ENCODE measurements at places on chromosomes 7 and 10.

DNA sequence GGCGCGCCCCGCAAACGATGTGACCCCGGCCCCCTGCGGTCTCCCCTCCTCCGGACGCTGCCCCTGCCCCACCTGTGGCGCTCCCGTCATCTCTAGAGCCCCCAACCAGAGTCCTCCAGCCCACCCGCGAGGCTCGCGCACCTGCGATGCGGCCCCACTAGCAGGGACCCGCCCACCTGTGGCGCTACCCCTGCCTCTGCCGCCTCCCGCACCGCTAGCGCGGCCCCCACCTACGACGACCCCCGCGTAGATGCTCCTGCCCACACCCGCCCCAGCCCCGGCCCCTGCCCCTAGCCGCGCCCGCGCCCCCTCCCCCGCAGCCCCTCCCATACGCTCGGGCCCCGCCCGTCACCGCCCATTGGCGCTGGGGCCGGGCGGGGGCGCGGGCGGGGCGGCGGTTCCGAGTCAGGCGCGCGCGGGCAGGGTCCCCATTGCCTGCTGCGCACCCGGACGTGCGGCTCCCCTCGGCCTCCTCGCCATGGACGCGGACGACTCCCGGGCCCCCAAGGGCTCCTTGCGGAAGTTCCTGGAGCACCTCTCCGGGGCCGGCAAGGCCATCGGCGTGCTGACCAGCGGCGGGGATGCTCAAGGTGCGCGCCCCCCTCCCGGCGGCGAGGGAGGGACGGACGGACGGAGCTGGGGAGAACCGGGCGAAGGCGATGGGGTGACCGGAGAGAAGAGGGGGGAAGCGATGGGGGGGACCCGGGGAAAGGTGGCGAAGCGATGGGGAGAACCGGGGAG lies at the start of gene PFKP:
Gene PFKP (plus strand): TSS at position 431 of the 741 bp plus-strand sequence. CDS start 48 bp downstream, at position 479.
- no peak for DNase-seq

GRCh38 chr7:120547605-120548004 lies 274.6 kb downstream of the KCND2 start:
- DNase-seq, result no peak

DNA sequence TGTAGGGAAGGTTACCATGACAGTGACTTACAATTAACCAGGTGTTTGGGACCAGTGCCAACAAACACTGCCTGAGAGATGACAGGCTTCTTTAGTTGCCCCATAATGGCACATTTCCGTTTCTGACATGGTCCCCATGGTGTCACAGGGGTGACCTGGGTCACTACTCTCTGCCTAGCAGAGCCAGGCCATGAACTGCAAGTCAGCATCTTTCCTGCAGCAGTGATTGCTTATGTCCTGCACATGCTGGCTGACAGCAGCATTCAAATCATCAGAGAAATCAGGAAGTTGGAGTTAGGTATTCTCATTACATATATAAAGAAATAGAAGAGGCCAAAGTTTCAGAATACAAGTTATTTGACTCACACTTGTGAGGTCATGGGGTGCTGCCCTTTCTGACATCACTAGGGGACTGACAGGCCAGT lies 47.1 kb upstream of the ZNRF2 start:
- no peak for DNase-seq

DNA sequence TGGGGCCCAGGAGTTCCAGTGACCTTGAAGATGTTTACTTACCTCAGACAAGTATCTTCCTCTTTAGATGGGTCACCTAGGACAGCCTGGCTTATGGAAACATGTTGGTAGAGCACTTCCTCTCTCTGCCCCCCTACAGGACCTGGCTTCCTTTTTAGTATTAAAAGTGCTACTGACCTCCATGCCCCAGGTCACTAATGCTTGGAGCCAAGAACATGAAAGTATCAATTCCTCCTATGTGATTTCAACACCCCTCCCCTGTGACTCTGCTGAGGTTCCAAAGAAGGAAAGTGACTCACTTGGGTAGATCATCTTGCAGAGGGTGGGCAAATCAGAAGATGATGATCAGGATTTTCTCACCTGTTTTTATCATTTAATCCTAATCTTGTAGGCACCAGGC lies 125.3 kb upstream of the CCDC6 start:
- no peak for DNase-seq

DNA sequence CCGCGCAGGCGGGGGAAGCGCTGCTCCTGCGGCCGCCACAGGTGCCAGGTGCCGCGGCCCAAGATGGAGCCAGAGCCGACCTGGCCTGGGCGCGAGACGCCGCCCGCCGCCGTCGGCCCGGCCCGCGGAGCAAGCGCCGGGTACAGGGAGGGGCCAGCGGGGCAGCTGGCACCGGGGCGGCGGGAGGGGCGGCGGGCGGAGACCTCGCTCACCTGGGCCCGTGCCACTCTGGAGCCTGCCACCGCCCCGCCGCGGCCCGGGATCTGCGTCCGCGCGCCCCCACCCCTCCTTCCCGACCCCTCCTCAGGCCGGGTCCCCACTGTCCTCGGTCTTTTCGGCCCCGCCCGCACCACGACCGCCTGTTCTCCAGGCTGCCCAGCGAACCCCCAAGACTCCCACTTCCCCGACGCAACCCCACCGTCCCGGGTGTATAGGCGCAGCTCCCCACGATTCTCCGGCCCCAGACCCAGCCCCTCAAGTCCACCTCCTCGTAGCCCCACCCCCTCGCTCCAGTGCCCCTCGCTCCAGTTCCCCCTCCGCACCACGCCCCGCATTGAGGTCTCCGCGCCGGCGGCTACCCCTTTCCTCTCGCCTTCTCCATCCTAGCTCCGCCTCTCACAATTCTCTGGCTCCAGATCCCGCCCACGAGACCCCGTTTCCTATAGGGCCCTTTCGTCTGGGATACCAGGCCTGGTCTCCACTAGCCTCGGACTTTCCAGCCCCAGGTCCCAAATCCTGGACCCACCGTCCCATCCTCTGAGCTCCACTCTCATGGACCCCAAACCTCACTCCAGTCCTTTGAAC lies at the start of gene GPRIN2:
Gene GPRIN2 (minus strand): TSS at position 144 of the 804 bp plus-strand sequence. CDS start 5,922 bp downstream, outside the sequence.
- no peak for DNase-seq

DNA sequence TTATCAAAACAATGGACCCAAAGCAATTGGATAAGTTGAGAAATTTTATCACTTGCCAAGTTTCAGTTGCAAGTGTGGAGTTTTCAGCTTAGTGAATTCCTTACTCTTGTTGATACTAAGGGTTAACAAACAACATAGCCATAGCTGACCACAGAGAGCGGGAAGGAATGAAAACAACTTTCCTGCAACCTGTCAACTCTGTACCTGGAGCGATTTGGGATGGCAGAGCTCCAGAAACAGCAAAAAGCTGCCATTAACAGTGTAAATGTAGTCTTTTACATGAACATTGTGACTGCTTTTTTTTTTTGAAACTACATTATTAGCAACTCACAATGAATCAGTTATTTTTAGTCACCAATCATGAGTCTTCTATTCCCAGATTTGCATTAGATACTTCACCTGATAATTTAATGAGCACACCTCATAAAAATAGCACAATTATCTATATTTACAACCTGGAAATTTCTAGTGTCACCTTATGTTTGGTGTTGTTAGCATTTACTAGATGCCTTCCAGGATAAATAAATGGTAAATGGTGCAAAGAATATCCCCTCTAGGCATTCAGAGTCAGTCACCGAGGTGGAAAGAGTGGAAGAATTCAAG lies 47.6 kb upstream of the RAPGEF5 start:
- DNase-seq, result no peak

DNA sequence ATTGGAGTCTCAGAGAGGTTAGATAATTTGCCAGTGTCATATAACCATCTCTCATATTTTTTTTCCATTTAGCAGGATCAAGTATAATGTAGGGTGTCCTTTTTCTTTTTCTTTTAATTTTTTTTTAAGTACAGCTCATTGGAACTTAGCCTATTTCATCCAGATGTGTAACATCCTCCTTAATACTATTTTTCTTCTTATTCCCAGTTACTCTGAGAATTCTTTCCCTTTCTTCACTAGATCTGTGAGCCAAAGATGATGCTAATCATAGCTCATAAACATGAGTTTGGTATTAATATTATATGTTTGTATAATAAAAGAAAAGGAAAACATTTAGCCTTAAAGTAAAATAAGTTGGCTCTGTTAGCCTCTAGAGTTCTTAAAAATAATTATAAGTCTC lies 32.8 kb downstream of the PPP1R9A start:
- DNase-seq, result no peak

GRCh38 chr10:3655528-3655927 lies 129.5 kb downstream of the KLF6 start:
- DNase-seq, result no peak

DNA sequence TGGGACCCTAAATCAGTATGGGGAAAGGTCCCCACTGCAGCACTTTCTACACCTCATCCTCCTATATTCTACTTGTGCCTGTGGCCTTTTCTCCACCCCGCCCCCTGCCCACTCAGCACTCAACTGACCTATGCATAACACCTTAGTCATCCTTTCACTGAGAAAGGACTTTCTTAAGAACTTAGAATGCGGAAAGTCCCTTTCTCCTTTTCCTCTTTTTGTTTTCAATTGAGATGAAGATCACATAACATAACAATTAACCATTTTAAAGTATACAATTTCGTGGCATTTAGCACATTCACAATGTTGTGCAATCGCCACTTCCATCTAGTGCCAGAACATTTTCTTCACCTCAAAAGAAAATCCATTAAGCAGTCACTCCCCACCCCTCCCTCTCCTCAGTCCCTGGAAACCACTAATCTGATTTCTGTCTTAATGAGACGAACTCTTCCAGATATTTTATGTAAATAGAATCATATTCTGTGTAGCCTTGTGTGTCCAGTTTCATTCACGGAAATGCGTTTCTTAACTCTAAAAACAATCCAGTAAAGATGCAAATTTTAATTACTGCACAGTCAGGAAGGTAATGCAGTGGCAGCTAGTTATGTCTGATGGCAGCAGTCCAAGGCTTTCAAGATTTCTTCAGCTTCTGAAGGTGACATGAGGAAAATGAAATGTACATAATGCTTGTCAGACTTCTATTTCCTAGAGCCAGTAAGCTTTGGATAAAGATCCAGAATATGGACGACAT lies 41.7 kb downstream of the FAS start:
- no peak for DNase-seq
